ENCODE measurements at places on chromosomes 7 and 10. TPM values are rescaled to one million over a fixed set of nuclear protein-coding genes. Genes with fewer than 3 reads are reported as not detected.
A peak's percentile ranks its signal among the peaks of the same experiment; 100 is the strongest.

DNA sequence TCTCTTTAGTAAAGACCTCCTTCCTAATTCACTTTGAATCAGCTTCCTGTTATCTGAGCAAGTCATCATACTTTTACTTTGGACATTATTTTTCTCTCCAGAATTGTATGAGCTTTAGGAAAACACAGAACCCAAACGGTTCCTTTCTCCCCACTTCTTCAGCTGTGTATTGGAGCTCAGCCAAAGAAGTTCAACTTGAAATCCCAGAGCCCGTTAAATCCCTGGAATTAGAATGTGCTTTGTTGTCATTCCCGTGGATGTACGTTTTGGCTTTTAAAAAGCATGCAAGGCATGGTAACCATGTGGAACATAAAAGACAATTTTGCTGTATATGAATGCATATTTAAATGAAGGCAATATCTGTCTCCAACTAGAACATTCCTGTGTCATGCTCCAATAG, 46.6 kb downstream of the AGMO start:
- no peak for DNase-seq

PITX3 gene
- total RNA-seq: not detected

DNA sequence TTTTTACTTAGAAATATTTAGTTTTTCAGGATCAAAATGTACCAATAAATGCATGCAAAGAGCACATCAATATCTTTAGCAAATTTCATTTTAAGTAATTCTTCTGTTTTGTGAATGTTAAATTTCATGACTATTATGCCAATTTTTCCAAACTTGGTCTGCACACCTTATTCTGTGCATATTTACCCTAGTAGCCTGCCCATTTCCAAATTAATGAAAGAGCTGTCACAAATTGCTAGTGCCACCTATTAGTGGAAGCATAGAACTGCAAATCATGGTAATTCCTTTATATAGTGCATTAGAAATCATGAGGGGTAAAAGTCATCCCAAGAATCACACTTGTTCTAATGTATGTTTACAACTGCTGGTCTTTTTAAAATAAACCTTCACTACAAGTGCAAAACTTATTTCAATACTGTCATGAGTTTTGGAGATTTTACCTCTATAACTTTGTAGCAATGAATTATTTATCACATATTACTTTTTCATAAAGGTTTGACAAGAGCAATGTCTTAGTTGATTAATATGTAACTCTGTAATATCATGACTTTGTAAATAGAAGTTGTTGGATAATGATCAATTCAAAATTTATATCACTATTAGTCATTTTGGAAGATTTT, 5.7 kb downstream of the SEMA3A start:
- peak; percentile 52 for DNase-seq

DNA sequence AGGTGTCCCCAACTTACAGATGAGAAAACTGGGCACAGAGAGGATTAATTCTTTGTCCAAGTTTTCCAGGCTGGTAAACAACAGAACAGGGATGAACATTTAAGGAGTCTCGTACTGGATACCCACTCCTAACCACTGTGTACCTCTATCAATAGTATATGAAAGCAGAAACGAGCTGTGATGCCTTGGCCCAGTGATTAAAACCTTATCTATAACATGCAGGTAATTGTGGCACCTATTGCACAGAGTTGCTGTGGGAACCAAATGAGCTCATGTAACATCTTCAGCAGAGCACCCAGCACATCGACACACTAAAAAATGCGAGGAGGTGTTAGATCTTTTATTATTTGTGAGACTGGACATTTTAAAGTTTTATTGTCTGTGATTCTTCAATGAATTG, 1.6 kb downstream of the TMEM273 start:
- DNase-seq: no peak

DNA sequence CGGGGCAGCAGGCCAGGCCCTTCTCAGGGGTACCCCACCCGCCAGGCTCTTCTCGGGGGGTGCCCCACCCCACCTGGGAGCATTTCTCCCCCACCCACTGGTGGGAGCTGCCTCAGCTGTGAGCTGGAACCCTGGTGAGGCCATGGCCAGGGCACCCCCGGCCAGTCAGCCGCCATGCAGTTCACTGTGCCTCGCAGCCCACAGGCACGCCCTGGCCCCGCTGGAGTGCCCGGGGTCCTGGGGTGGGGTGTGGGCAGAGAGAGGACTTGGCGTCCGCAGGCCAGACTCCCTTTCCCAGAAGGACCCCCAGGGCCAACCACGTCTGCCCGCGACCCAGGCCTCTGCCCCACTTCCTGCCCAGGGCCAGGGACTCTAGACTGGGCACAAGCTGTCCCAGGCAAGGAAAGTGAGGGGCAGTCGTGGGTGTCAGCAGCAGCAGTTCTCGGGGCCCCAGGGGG, 13.1 kb downstream of the DPYSL4 start:
- DNase-seq: peak; percentile 72

- DNase-seq: peak; percentile 88
Measured at GRCh38 chr10:21732067-21732772, 198.2 kb downstream of the MLLT10 start.

GRCh38 chr7:157611341-157611740, 274.5 kb downstream of the DNAJB6 start:
- DNase-seq: no peak

DNA sequence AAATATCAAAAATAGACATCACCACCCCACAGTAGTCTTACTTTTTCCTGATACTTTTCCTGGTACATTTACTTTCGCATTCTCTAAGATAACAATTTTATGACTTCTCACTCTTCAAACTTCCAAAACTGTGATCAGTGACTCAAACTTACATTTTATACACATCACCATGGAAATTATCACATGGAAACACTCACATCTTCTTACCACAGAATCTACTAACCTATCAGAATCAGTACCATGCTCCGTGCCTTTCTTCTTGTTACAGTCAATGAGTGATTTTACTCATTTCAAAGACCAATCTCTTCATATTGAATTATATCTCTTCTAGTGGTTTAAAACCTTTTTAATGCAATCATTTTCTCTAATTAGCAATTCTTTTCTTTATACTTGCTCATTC, 120.3 kb downstream of the PTEN start:
- DNase-seq: no peak

PLXDC2 gene
- 42.1 TPM for total RNA-seq

DNA sequence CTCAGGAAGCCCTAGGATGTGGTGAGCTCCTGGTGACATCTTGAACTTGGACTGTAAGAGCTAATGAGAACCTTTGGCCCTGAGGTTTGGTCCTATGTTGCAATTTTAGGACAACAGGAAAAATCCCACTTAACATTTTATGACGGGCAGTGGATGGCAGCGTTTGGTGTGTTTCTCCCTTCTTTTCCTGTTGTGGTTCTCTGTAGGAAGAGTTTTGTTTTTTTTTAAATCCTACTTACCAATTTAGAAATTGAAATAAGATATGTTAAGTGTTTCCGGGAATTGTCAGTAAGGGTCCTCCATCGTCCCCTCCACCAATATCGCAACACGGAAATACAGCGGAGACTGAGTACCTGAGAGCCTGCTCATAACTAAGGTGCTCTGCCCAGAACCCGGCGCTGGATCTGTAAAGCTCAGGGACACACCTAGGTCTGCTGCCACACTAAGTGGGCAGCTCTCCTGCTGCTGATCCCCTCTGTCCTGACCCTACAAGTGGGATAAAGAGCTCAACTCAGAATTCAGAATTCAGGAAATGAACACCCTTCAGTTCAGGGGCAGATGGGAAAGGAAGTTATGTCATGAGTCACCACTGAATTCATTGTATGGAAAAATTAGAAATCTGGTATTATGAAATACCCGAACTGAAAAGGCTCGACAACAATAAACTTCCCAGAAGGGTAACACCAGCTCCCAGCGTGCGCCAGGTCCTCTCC, 9.1 kb upstream of the PROSER2 start:
- DNase-seq: no peak

MTERF1 gene
- total RNA-seq: 14.6 TPM

DDC gene
- total RNA-seq: 7.8 TPM

GRCh38 chr7:44072364-44073231, 7.2 kb upstream of the PGAM2 start:
- DNase-seq: peak; percentile 87

DNA sequence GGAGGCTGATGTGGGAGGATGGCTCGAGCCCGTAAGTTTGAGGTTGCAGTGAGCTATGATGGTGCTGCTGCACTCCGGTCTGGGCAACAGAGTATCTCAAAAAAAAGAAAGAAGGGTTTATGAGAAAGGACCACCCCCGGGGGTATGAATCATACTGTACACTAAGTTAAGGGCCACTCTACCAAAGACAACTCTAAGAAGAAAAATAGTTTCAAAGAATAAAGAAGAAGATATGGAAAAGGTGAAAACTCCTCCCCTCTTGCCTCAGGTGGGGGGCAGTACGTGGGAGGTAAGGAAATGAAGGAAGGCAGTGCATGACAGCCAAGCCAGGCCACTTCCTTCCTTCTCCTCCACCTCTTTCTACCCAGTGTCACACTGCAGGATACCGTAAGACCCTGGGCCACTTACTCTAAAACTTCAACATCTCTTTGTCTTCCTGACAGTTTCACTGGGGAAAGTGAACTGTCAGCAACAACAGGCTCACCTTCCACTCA, 61.3 kb downstream of the PIP4K2A start:
- DNase-seq: no peak

DNA sequence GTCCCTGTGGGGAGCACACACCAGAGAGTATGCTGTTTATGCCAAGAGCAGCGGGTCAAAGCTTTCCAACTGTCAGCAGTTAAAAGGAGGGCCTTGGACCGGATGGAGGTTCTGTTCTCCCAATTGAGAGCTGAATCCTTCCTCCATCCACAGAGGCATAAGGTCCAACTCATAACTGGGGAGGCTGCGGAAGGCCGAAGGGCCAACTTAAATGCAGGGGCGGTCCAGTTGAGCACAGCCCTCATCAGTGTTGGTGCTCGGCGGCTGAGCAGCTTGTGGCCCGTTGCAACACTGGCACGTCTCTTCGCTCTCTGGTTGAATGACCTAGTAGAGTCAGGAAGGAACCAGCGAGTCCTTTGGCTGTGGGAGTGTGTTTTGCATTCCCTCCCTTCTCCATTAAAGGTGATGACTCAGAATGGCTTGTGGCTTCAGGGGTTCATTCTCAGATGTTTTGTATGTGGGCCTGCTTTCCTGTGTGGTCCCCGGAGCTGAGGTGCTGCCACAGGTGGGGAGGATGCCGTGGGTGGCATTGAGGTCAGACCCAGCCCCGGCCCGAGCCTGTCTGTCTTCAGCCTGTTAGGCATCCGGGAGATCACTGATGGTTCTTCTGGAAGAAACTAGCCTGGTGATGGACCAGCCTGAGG, 44.8 kb upstream of the DMBT1 start:
- no peak for DNase-seq

CREM gene
- 41.3 TPM for total RNA-seq

GRCh38 chr10:60549686-60550085, 160.0 kb upstream of the ANK3 start:
- no peak for DNase-seq

- DNase-seq: peak; percentile 57
Measured at GRCh38 chr7:23106823-23107663, 1.5 kb downstream of the KLHL7 start.

DNA sequence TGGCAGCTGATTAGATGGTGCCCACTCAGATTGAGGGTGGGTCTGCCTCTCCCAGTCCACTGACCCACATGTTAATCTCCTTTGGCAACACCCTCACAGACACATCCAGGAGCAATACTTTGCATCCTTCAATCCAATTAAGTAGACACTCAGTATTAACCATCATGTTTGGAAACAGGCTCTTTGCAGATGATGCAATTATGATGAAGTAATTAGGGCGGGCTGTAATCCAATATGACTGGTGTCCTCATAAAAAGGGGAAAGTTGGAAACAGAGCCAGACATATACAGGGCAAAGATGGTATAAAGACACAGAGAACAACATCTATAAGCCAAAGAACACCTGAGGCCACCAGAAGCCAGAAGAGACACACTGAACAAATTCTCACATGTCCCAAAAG, 658.6 kb downstream of the CCSER2 start:
- DNase-seq: no peak

DNA sequence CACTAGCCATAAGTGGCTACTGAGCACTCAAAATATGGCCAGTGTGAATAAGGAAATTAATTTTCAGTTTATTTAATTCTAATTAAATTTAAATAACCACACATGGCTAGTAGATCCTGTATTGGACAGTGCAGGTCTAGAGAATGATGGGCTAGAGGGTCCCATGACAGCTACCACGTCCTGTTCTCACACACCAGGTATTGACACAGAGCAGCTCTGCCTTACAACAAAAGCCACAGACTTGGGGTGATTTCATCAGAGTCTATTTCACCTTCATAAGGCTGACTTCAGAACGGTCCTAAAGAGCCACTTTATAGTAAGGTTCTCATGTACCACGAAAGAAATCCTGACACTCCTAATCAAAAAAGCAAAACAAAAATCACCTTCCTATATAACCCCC, 111.3 kb downstream of the UBE2H start:
- no peak for DNase-seq

- DNase-seq: no peak
Measured at GRCh38 chr7:11969643-11970042, 137.6 kb upstream of the THSD7A start.

GRCh38 chr7:134820295-134820694, 40.9 kb downstream of the CALD1 start:
- DNase-seq: no peak

VWA2 gene
- total RNA-seq: 6.5 TPM

CALD1 gene
- 218 TPM for total RNA-seq

BBIP1 gene
- total RNA-seq: 34.8 TPM

COA1 gene
- 49.6 TPM for total RNA-seq

C10orf53 gene
- total RNA-seq: not detected

HOXA10 gene
- 16.3 TPM for total RNA-seq

FAM25A gene
- total RNA-seq: not detected

GRCh38 chr7:126501617-126502016, 751.1 kb downstream of the GRM8 start:
- DNase-seq: no peak

MTPN gene
- total RNA-seq: 101 TPM

DNA sequence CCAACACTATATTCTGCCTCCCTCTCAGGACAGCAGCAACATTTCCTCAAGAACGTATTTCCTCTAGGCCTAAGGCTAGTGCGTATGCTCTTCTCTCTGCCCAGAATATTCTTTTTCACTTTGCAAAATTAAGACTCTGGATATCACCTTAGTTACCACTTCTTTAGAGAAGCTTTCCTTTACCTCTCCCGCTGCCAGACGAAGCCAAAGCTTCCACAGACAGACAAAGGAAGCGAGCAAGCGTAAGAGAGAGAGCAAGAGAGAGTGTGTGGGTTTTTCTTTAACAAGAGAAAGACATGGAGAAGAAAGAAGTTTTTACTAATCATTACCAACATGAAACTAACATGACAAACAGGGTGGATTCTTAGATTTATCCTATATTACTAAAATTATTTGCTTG, 64.1 kb downstream of the P4HA1 start:
- no peak for DNase-seq

DNA sequence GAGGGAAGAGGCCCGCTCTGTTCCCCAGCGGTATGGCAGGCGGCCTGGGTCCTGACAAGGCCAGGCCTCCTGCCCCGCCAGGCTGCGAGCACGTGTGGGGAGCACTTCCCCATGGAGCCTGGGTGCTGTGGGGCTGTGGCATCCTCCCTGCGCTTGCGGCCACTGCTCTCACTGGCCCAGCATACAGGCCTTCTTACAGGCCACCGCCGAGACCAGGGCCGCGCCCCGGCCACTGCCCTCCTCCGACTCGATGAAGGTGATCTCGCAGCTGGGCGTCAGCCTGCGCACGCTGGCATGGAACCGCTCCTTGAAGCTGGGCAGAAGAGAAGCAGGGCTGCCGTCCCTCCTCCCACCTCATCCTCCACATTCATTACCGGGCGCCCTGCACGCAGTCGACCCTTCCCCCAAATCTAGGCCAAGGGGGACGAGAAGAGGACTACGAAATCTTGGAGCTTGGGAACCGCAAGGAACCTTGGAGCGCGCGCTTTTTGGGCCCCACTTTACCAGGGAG, 3.9 kb upstream of the MYL7 start:
- no peak for DNase-seq
